Lower lobe of right lung (tissue), 2 donors: ENCODE measurements at places on chromosomes 1 and 21. TPM values are rescaled to one million over a fixed set of nuclear protein-coding genes. Genes with fewer than 3 reads are reported as not detected.

- no peaks in the 10 kb centered on the region for H3K36me3 ChIP-seq
- no peaks in the 10 kb centered on the region for H3K4me1 ChIP-seq
- no peak overlapping the region for H3K4me3 ChIP-seq
- no peak overlapping the region for H3K27ac ChIP-seq
- no peaks in the 10 kb centered on the region for H3K27me3 ChIP-seq
- no peak for DNase-seq
Measured at GRCh38 chr21:21183092-21183491, 184.9 kb downstream of the NCAM2 start.

DNA sequence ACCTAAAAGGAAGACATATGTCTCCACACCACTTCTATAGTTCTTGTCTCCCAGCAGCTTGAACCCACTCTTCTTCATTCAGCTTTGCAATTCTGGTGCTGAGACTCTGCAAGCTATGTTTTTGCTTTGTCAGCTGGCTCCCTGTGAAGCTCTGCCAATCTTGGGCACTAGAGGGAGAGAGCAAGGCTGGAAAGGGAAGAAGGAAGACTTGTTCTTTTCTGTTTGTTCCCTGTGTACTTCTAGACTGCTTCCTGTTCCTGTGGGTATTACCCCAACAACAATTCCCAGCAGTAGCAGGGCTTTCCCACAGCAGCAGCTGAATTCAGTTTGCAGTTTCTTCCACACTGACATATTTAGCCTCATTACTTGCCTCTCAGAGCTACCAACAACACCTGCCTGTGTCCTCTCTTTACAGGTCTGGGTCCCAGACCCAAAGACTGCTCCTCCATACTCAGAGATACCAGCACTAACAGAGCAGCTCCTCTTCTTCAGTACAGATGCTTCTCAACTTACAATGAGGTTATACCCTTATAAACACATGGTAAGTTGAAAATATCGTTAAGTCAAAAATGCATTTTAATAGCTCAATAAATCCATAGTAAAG lies 275.2 kb upstream of the NEGR1 start:
- no peaks in the 10 kb centered on the region for H3K4me1 ChIP-seq
- H3K27ac ChIP-seq: no peak overlapping the region

- H3K27me3 ChIP-seq: no peaks in the 10 kb centered on the region
- no peak overlapping the region for H3K4me3 ChIP-seq
- DNase-seq: no peak
- H3K27ac ChIP-seq: no peak overlapping the region
- peaks cover 15% of the 10 kb centered on the region for H3K4me1 ChIP-seq
- no peaks in the 10 kb centered on the region for H3K36me3 ChIP-seq
Measured at GRCh38 chr1:58982259-58982998, 198.6 kb upstream of the JUN start.

DNA sequence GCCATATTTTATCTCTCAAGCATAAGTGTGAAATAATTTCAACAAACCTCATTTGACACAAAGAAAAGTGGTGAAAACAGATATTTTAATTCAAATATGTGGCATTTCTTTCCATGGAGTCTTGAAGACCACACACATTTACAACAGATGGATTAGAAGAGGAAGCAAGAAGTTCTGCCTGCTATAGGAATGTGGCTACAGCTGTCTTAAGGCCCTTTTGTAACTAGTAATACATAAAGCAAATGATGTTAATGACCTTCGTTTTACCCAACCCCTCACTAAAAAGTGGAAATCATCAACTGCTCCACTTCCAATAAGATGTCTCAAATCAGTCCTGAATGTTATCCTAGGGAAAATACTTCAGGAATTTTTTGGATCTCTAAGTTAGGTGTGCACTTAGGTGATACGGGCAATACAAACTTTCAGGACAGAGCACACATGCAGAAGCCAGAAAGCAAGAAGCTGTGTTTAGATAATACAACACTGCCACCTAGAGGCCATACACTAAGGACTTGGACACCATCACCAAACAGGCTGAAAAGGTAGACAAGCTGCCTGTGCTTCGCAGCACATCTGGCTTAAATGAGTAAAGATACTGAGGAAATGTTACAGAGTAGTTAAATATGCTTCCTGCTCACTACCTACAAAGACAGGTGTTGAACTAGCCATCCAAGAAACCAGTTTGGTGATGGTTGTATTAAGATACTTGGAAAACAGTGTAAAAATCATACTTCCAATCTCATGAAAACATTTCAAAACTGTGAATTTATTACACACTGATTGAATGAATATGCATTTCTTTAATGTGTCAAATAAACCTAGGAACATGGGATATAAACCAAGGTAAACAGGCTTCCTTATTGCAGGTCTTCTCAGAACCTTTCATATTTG lies 24.4 kb downstream of the RRAGC start:
- no peaks in the 10 kb centered on the region for H3K27me3 ChIP-seq
- DNase-seq: no peak
- peaks cover 36% of the 10 kb centered on the region for H3K36me3 ChIP-seq
- H3K4me1 ChIP-seq: peaks cover 20% of the 10 kb centered on the region
- no peak overlapping the region for H3K4me3 ChIP-seq

DNA sequence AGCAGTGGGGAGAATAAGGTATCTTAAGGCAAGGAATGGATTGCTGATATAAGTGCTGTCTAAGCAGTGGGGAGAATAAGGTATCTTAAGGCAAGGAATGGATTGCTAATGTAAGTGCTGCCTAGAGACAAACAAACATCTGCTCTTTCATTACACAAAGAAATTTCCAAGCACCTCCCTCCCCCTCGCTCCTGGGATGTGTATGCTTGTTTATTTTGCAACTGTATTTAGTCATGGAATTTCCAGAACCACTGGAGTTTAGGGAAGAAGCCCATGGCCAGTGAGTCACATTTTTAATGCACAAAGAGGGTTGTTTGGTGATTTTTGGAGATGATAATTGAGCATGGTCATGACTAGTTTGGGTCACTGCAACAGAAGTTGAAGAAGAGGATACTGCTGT lies 21.5 kb downstream of the PDPN start:
- no peak for DNase-seq
- H3K36me3 ChIP-seq: no peaks in the 10 kb centered on the region
- no peak overlapping the region for H3K27ac ChIP-seq
- no peaks in the 10 kb centered on the region for H3K27me3 ChIP-seq

- peaks cover under 1% of the 10 kb centered on the region for H3K4me1 ChIP-seq
- H3K36me3 ChIP-seq: no peaks in the 10 kb centered on the region
- H3K27me3 ChIP-seq: peaks cover 15% of the 10 kb centered on the region
- DNase-seq: no peak
Measured at GRCh38 chr1:2495026-2495425, 18.9 kb downstream of the PLCH2 start.

GRCh38 chr1:218686761-218687160 lies 341.6 kb downstream of the TGFB2 start:
- H3K4me1 ChIP-seq: no peaks in the 10 kb centered on the region
- DNase-seq: no peak
- H3K4me3 ChIP-seq: no peak overlapping the region
- H3K36me3 ChIP-seq: no peaks in the 10 kb centered on the region
- H3K27me3 ChIP-seq: no peaks in the 10 kb centered on the region
- H3K27ac ChIP-seq: no peak overlapping the region

- H3K4me1 ChIP-seq: peaks cover 86% of the 10 kb centered on the region
Measured at GRCh38 chr1:154427173-154428139, 22.3 kb downstream of the IL6R start.

GRCh38 chr1:166353213-166353612 lies 186.4 kb upstream of the FAM78B start:
- H3K4me1 ChIP-seq: no peaks in the 10 kb centered on the region
- no peaks in the 10 kb centered on the region for H3K36me3 ChIP-seq
- no peaks in the 10 kb centered on the region for H3K27me3 ChIP-seq

DNA sequence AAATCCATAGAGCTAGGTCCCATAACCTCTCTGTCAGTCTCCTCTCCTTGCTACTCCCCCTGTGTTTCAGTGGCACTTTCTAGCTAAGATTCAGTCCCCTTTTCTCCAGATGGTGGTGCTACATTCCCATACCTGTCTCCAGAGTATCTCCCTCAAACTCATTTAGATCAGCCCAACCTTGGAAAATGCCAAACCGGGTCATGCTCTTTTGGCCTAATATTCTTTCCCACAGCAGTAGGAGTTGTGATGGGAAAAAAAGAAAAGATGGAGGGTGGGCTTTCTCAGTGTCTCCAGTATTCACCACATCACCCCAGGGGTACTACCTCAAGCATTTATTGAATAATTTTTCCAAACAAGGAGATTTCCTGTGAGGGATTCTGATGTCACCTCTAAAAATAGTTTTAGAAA lies 3.2 kb upstream of the RXFP4 start:
- H3K4me1 ChIP-seq: peaks cover 52% of the 10 kb centered on the region
- no peak for DNase-seq
- no peaks in the 10 kb centered on the region for H3K27me3 ChIP-seq
- no peak overlapping the region for H3K27ac ChIP-seq
- H3K4me3 ChIP-seq: no peak overlapping the region
- peaks cover 4% of the 10 kb centered on the region for H3K36me3 ChIP-seq

DNA sequence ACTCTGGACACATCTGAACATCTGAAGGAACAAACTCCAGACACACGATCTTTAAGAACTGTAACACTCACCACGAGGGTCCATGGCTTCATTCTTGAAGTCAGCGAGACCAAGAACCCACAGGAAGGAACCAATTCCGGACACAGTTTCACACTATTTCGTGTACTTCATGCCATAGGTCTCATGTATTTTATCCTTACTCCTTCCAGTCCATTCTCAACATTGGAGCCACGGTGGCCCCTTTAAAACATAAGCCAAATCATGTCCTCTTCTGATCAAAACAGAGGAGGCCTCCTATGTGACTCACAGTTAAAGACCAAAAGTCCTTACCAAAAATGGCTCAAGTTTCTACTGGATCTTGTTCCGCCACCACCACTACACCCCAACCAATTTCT lies 29.8 kb upstream of the RCOR3 start:
- no peak overlapping the region for H3K27ac ChIP-seq
- H3K36me3 ChIP-seq: no peaks in the 10 kb centered on the region
- no peaks in the 10 kb centered on the region for H3K27me3 ChIP-seq
- no peak for DNase-seq
- no peak overlapping the region for H3K4me3 ChIP-seq

GRCh38 chr1:17829579-17829978 lies 74.4 kb downstream of the ACTL8 start:
- H3K4me1 ChIP-seq: no peaks in the 10 kb centered on the region
- DNase-seq: no peak
- H3K4me3 ChIP-seq: no peak overlapping the region
- peaks cover 29% of the 10 kb centered on the region for H3K27me3 ChIP-seq

DNA sequence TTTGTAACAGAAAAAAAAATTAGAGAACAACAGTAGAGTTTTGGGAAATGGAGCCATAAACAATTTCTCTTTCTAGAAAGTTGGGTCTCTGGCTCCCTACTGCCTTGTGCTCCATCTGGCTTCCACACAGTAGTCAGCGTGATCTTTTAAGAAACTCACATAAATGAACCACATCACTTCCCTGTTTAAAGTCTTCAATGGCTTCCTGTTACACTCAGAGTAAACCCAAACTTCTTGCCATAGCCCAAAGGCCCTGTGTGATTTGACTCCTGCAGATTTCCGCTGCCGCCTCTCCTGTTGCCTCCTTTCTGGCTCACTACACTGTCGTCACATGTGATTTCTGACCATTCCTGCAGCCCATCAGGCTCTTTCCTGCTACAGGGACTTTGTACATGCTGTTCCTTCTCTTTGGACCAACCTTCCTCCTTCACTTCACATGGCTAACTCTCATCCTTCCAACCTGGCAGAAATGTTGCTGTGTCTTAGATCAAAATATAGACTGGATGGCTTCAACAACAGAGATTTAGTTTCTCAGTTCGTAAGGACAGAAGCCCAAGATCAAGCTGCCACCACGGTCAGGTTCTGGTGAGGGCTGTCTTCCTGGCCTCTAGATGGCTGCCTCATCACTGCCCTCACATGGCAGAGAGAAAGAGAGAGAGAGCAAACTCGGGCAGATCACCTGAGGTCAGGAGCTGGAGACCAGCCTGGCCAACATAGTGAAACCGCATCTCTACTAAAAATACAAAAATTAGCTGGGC lies 34.0 kb downstream of the OPRD1 start:
- no peaks in the 10 kb centered on the region for H3K36me3 ChIP-seq
- DNase-seq: no peak
- no peaks in the 10 kb centered on the region for H3K4me1 ChIP-seq
- H3K27ac ChIP-seq: no peak overlapping the region
- H3K4me3 ChIP-seq: no peak overlapping the region
- no peaks in the 10 kb centered on the region for H3K27me3 ChIP-seq

DNA sequence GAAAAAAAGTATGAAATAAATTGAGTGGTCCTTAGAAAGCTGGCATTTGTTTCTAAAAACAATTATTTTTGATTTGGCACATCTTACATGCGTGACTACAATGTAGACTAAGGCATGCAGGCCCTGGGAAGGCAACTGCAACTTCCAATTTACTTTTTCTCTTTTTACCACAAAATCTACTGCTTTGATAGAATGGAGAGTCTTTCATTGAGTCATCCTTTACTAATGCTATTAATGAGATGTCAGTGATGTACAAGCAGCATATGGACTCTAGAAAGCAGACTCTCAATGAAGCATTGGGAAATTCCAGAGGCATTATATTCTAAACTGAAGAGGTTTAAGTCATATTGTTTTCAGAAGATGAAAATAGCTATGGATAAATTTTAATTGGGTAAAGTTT lies 29.6 kb upstream of the PRRX1 start:
- H3K27me3 ChIP-seq: no peaks in the 10 kb centered on the region
- no peaks in the 10 kb centered on the region for H3K36me3 ChIP-seq
- H3K27ac ChIP-seq: no peak overlapping the region

DNA sequence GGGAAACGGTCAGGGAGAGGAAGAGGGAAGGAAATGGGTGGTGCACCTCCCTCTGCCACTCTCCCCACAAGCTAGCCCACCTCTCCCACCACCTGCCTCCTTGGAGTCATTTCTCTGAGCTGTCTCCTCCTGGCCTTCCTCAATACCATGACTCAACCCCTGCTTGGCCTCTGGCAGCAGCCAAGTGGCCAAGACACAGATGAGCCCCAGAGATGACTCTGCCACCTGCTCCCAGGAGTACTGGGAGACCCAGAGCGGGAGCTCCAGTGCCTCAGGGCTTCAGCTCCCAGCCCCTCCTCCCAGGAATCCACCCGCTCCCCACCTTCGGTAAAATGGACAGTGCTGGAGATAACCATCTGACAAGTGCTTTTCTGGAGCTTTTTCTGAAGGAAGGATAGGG lies 2.6 kb downstream of the S100A16 start:
- H3K36me3 ChIP-seq: peaks cover 24% of the 10 kb centered on the region
- peaks cover 47% of the 10 kb centered on the region for H3K4me1 ChIP-seq
- H3K27me3 ChIP-seq: no peaks in the 10 kb centered on the region
- H3K4me3 ChIP-seq: no peak overlapping the region
- DNase-seq: no peak

The IFNLR1 gene
- 11.7 TPM for total RNA-seq

The SLC44A5 gene
- total RNA-seq: 0.47 TPM

The UMODL1 gene
- 0.50 TPM for total RNA-seq
